Activated CD4-positive, alpha-beta memory T cell treated with anti-CD3 and anti-CD28 coated beads for 36 hours (primary cell): ENCODE measurements at places on chromosomes 11 and 22. TPM values are rescaled to one million over a fixed set of nuclear protein-coding genes. Genes with fewer than 3 reads are reported as not detected.

The IGSF9B gene
- total RNA-seq: 30.3 TPM

DNA sequence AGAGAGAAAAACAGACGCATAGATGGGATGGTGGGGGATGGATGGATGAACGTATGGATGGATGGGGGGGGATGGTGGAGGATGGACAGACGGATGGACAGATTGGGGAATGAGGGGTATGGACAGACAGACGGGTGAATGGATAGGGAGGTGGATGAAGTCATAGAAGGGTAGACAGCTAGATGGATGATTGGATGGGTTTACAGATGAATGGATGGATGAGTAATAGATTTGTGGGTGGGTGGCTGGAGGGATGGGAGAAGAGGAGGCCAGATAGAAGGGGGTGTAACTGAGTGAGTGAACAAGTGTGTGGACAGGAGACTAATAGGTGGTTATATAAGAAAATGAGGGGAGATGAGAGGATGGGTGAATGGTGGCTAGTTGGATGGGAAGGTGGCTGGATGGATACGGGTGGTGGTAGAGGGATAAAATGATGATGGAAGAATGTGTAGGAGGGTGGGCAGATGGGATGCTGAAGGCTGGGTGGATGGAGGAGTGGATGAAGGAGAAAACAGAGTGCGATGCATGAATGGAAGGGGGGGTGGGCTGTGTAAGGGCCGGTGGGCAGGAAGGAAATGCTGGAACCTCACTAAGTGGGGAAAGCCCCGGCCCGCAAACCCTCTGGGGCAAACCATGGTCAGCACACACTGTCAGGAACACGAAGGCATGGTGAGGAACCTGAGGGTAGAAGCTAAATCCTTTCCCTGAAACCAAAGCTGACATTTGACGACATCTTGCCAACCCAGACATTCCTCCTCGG, 21.6 kb downstream of the ARVCF start:
- no peak overlapping the region for H3K27ac ChIP-seq
- H3K27me3 ChIP-seq: no peaks in the 10 kb centered on the region
- H3K4me1 ChIP-seq: no peaks in the 10 kb centered on the region
- no peak for DNase-seq
- no peaks in the 10 kb centered on the region for H3K36me3 ChIP-seq

DNA sequence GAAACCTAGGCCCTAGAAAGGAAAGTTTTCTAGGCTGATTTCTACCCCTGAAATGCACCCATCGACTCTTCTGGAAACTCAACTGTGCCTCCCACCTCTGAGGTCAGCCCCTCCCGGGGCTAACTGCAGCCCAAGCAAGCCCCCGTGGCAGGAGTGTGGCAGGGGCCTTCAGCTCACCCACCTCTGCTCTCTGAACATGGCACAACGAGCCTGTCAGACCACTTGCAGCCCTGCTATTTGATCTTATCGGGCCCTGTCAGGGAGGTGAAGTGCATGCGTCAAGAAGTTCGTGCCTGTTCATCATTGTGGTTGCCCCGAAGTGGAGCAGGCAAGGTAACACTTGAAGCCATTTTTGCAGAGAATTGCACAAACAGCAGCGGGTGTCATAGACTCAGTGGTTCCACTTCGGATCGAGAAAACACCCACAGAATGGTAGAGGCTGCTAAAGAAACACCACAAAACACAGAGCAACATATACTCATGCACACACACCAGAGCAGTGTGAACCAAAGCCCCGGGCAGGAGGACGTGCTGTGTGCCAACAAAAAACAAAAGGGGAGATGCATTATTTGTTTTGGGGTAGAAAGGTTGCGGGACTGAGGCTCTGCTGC, 262.7 kb downstream of the ETS1 start:
- DNase-seq: peak; percentile 90
- H3K4me3 ChIP-seq: peak overlapping the region; percentile 55
- no peaks in the 10 kb centered on the region for H3K27me3 ChIP-seq

DNA sequence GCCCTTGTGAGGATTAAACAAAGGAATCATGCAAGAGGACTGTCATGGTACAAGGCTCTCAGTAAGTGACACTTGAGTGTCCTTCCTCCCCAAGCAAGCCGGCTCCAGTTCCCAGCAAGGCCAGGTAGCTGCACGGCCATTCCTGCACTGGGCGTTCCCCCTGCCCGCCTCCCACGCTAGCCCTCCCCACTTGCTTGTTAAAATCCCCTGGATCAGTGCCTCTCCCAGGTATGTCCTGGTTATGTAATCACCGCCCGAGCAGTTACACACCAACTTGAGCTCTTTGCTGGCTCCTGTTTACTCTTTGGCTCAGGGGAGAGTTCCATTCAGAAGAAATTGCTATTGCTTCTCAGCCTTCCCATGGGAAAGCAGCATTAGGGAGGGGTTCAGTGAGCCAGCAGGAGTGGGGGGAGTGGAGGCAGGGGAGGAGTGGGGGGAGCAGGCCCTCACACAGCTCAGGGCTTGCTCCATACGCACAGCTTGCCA, 19.4 kb upstream of the MYEOV start:
- no peak for DNase-seq
- no peak overlapping the region for H3K4me3 ChIP-seq
- no peaks in the 10 kb centered on the region for H3K4me1 ChIP-seq
- no peaks in the 10 kb centered on the region for H3K36me3 ChIP-seq
- no peaks in the 10 kb centered on the region for H3K27me3 ChIP-seq
- no peak overlapping the region for H3K27ac ChIP-seq

The LRRC32 gene
- total RNA-seq: 12.3 TPM

The DYNC2H1 gene
- total RNA-seq: 1.4 TPM

DNA sequence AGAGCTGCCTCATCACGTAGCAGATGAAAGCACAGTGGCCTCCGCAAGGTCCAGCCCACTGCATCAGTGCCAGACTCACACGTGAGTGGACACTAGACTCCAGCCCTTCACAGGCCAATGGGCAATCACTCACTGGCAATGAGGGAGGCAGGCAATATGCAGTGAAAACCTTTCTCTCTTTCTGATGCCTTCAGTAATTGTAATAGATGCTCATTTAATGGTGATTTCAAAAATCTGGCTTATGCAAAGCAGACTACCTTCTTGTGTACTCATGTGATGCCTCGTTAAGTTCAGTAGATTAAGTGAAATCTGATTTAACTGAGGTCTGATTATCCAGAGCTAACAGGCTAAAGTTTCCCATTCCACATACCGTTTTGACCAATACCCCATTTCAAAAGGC, 546.9 kb downstream of the MIAT start:
- H3K36me3 ChIP-seq: no peaks in the 10 kb centered on the region
- no peaks in the 10 kb centered on the region for H3K27me3 ChIP-seq
- H3K4me3 ChIP-seq: no peak overlapping the region
- H3K4me1 ChIP-seq: no peaks in the 10 kb centered on the region
- no peak overlapping the region for H3K27ac ChIP-seq
- DNase-seq: no peak

- H3K36me3 ChIP-seq: peaks cover 10% of the 10 kb centered on the region
- no peak overlapping the region for H3K4me3 ChIP-seq
- no peak for DNase-seq
- peaks cover 17% of the 10 kb centered on the region for H3K4me1 ChIP-seq
- no peak overlapping the region for H3K27ac ChIP-seq
- H3K27me3 ChIP-seq: no peaks in the 10 kb centered on the region
Measured at GRCh38 chr11:13421561-13421960, 41.5 kb downstream of the BTBD10 start.

DNA sequence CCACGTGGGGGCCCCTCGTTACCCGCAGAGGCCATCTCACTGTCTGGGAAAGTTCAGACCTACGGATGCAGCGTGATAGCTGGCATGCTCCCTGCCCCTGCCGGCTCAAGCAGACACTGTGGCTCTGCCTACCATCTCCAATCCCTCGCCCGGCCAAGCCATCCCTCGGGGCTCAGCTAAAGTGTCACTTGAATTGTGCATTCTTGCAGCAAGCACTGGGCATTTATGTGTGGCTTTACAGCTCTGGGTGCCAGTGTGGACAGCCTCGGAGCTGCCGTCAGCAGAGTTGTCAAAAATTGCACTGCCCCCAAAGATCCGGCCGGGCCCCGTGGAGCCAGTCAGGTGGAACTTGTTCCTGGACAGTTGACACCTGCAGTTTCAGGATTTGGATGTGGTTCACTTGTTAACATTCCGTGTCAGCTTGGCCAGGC, 75.0 kb upstream of the FGF3 start:
- no peak overlapping the region for H3K27ac ChIP-seq
- peaks cover 45% of the 10 kb centered on the region for H3K27me3 ChIP-seq
- DNase-seq: no peak
- no peaks in the 10 kb centered on the region for H3K36me3 ChIP-seq
- no peaks in the 10 kb centered on the region for H3K4me1 ChIP-seq

The HPS4 gene
- total RNA-seq: 44.3 TPM

The OR8K1 gene
- not detected for total RNA-seq

- DNase-seq: no peak
- no peaks in the 10 kb centered on the region for H3K36me3 ChIP-seq
- no peak overlapping the region for H3K27ac ChIP-seq
- H3K27me3 ChIP-seq: no peaks in the 10 kb centered on the region
- H3K4me1 ChIP-seq: no peaks in the 10 kb centered on the region
Measured at GRCh38 chr11:81915045-81915444, 818.6 kb downstream of the FAM181B start.

GRCh38 chr11:44875037-44875436, 75.6 kb downstream of the TP53I11 start:
- H3K36me3 ChIP-seq: peaks cover 14% of the 10 kb centered on the region
- H3K27me3 ChIP-seq: no peaks in the 10 kb centered on the region
- no peak overlapping the region for H3K27ac ChIP-seq
- DNase-seq: no peak
- no peaks in the 10 kb centered on the region for H3K4me1 ChIP-seq

- H3K36me3 ChIP-seq: peaks cover 12% of the 10 kb centered on the region
- H3K4me1 ChIP-seq: no peaks in the 10 kb centered on the region
- H3K27me3 ChIP-seq: no peaks in the 10 kb centered on the region
- no peak overlapping the region for H3K4me3 ChIP-seq
Measured at GRCh38 chr11:886568-886967, 24.0 kb downstream of the CHID1 start.

- no peaks in the 10 kb centered on the region for H3K27me3 ChIP-seq
- no peak overlapping the region for H3K27ac ChIP-seq
Measured at GRCh38 chr22:20035375-20036083, 14.6 kb downstream of the TANGO2 start.
